ENCODE measurements at places on chromosomes 3 and 15. TPM values are rescaled to one million over a fixed set of nuclear protein-coding genes. Genes with fewer than 3 reads are reported as not detected.

SERPINI2 gene
- total RNA-seq = not detected

MUSTN1 gene
- 8.4 TPM for total RNA-seq

ZDHHC3 gene
- total RNA-seq = 146 TPM

GOLGA6A gene
- 2.2 TPM for total RNA-seq

ADAMTS7 gene
- total RNA-seq = 2.1 TPM

XPC gene
- 81.2 TPM for total RNA-seq

GRIP2 gene
- 3.5 TPM for total RNA-seq

All from lower leg skin (tissue), 4 donors.